ENCODE measurements at places on chromosomes 5 and 9.

DNA sequence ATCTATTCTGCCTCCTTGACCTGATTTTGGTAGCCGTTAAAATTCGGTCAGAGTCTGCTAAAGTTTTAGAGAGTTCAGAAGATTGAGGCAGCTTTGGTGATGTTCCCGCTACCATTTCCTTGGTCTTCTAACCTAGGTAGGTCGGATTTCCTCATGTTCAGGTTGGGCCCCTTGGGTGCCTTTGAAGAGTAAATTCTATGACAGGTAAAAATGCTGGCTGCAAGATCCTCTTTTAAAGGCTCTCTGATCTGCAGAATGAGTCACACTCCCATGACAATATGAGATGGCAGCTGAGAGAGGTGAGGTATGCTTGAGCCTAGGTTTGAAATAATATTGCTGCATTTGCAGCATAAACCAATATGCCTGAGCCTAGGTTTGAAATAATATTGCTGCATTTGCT is 198.9 kb downstream of the TSSK1B start:
- DNase-seq, result no peak

DNA sequence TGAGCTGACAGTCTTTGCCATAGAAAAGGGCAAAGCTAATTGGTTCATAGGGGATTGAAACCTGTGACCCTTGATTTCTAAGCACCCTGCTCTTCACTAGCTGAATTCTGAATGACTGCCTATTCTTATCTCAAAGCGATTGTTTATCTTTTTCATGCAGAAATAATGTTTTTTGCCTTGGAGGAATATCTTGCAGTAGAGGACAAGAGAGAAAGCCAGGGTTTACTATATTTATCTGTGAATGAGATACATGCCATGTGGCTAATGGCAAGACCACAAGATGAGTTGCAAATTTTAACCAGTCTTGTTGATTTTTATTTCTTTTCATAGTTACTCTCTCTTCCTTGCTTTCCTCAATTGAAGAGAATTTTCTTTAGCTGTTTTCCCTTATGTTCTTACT is 185.0 kb downstream of the CNTLN start:
- DNase-seq, result no peak

DNA sequence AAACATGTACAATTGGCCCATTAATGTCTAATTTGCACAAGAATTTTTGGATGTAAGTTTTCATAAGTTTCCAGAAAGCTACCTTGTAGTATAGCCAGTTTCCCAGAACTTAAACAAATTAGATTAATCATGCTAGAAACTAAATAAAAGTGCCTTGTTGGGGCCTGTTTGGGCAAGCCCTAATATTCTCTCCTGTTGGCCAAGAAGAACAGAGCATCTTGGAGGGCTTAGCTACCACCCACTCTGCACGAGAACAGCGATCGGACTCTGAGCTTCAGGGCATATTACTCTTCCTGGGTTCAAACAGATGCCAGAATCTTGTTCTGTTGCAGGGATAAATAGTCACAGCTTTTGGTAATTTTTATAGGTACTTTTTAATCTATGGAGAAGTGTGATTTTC is 88.2 kb downstream of the GAS1 start:
- no peak for DNase-seq

GRCh38 chr9:21527579-21527978 is 45.5 kb upstream of the IFNE start:
- DNase-seq, result no peak

DNA sequence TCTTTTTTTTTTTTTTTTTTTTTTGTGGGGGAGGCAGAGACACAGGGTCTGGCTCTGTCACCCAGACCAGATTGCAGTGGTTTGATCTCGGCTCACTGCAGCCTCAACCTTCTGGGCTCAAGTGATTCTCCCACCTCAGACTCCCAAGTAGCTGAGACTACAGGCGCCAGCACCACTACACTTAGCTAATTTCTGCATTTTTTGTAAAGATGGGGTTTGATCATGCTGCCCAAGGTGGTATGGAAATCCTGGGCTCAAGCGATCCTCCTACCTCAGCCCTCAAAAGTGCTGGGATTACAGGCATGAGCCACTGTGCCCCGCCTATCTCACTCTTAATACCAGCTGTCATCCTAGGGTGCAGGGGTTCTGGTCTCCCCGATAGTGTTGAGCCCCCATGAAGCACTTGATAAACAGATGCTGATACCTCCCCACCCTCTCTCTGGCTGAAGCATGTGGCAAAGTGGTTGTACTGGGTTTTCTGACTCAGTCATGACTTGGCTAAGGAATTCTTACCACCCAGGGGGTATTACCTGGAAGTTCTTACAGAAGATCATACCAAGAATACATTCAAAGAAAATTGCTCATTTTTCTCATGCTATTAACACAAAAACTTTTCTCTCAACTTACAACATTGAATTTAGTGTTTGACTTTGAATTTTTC is 110.2 kb upstream of the DAPK1 start:
- no peak for DNase-seq

- no peak for DNase-seq
Observed at GRCh38 chr9:108835831-108836230, 20.0 kb downstream of the ACTL7B start.

DNA sequence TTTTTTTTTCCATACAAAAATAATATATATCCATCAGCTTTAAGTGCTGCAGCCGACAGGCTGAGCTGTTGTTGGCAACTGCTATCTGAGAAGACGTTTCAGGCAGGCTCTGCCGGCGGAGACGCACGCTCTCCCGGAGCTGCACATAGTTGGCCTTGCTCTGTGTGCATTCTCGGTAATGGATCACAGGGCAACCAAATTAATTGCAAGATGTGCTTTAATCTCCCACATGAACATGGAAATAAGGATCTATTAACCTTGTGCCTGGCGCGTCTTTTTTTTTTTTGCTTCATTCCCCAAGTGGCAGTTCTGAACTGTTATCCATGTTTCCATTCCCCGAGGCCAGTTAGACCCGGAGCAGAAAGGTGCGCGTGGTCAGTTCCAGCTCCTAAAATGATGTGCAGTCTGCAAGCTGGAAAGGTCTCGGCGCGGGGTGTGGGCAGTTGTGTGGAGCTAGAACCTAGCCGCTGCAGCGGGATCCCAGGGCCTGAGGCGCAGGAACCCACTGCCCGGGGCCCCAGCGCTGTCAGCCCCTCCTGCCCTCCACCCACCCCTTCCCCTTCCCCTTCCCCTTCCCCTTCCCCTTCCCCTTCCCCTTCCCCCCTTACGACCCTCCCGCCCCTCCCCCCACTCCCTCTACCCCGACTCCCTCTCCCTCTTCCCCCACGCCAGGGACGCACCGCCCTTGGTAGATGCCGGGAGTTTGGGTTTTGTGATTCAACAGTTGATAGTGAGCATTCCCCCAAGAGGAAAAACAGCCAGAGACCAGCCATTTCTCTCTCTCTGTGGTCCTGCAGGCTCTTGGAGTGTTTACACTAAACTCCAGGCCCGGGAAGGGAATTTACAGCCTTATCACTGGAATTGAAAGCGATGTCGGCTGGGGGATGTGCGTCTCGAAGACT is 137.8 kb downstream of the CEP120 start:
- DNase-seq, result no peak

DNA sequence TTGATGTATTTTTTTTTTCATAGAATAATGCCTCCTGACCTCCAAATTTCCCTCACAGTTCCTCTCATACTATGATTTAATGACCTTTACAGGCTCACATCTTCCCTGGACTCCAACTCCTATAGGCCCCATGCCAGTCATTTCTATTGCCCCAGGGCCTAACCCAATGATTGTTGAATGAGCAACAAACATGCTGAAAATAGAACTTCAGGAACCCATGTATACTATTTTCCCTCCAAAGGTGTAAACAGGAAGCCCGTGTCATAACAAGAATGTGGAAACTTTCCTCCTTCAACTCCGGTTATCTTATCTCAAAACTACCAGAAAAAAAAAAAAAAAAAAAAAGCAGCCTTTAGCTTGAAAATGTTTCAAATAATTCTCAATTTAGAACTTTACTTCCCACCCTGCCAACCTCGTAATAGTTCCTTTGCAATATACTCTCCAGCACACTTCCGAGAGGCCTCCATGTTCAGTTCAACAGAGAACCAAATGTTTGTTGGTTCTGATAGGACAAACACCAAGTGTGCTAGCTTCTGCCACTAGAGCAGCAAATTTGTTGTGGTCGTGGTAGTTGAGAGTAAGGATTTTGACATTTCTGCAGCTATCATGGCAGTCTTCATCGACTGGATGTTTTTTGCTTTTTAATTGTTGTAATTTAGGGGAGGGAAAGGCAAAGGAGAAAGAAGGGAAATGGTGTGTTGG is 25.8 kb downstream of the TRPM6 start:
- DNase-seq, result no peak

DNA sequence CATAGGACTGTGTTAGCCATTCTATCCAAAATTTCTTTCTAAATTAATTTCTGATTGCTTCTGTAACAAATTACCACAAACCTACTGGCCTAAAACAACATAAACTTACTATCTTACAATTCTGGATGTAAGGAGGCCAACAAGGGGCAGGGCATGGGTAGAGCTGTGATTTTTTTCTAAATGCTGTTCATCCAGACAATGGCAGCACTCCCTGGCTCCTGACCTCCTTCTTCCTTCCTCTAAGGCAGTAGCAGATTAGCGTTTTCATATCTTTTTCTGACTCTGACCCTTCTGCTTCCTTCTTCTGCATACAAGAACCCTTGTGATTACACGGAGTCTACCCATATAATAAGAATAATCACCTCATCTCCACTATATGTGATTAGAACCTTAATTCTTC is 1005.8 kb downstream of the CDH12 start:
- DNase-seq, result no peak

GRCh38 chr9:123872710-123873109 is 57.2 kb downstream of the DENND1A start:
- DNase-seq, result no peak

DNA sequence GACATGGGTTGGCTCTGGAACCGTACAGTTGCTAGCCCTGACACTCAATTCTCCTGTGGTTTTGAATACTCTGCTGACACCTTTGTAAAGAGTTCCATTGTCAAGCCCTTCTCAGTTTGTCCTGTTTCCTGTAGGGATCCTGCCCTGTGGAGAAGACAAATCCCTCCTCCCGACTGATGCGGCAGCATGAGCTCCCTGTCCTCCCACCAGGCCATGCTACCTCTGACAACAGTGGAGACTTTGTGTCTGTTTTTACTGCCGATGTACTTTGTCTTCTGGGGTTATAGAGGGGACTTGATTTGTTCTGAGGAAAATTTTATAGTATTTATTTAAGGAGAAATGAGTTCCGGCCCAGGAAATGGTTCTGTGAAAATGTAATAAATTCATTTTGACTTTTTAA is 57.8 kb downstream of the PRLR start:
- DNase-seq, result no peak

DNA sequence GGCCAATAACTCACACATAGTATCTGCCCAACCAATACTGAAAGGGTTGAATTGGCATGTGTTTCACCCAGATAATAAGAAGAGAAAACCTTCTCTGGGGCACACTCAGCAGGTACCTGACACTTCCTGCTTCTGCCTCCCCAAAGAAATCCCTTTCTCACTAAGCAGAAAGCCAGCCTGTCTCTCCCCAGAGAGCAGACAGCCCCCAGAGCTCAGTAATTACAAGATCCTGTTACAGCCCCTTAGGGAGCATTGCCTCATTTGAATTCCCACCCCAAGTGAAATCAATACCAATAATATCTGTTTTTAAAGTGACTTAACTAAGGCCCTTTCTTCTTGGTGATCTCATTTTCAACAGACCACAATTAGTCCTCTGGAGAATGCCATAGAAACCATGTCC is 38.5 kb upstream of the FOXI1 start:
- DNase-seq, result no peak

DNA sequence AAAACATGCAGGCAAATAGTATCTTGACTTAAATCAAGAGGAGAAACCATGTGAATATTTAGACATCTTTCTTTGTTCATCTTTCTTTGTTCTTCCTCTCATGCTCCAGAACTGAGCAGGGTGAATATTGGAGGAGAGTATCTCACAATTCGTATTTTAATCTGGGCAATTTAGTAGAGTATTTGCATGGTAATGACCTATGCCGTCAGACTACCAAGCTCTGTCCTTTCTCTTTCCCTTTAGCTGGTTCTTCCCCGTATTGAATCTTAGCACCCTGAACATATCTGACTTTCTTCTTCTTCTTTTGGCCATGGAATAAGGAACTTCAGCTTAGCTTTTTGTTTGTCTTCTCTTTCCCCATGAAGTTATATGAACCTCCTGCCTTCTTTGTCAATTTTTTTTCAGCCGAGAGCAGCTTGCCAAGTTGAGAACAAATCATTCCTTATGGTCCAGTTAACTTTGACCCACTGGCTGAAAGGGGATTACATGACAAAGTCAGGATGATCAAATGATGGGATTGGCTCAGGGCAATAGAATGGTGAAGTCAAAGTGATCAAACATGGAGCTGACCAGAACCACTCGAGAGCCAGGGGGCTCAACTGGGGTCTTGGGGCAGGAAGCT is 95.8 kb downstream of the DAPK1 start:
- no peak for DNase-seq

- no peak for DNase-seq
Observed at GRCh38 chr5:129098488-129099183, 4.1 kb downstream of the ISOC1 start.

DNA sequence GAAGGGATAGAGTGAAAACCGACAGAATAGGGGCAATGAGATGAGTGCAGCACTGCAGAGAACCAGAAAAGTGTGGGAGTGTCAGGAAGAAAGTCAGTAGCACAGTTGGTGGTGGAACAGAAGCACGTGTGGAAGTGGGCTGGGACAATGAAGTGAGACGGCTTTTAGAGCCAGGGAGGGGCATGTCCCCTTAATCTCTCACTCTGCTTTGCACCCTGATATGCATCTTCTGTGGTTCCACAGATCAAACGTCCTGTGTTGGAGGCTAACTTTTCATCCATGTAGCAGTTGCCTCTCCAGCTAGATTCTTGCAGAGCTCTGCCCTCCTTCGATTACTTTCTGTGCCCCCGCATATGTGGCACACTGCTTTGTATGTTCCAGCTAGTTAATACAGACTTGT is 163.6 kb downstream of the DOCK8 start:
- no peak for DNase-seq

DNA sequence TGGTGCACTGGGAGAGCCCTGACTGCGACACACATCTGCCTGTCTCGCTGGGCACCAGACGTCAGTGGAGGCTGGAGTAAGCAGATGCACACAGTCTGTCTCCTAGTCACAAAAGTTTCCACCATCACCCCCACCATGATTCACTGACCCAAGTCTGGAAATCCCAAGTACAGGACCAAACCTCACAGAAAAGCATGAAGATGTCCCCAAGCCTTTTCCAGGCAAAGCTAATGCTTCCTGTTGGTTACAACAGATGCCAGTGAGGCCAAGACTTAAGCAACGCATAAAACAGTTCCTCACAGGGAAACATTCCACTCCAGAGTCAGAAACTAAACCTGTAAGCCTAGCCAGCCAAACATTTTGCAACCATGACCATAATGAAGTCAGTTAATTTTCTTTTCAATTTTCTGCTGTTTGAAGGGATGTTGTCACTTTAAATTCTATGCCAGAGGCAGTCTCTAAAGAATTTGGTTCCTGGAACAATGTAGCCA is 259.3 kb upstream of the SLC30A5 start:
- DNase-seq, result no peak

Measured in left forelimb (tissue), 1 donor.